ENCODE measurements at places on chromosomes 5 and 9.

DNA sequence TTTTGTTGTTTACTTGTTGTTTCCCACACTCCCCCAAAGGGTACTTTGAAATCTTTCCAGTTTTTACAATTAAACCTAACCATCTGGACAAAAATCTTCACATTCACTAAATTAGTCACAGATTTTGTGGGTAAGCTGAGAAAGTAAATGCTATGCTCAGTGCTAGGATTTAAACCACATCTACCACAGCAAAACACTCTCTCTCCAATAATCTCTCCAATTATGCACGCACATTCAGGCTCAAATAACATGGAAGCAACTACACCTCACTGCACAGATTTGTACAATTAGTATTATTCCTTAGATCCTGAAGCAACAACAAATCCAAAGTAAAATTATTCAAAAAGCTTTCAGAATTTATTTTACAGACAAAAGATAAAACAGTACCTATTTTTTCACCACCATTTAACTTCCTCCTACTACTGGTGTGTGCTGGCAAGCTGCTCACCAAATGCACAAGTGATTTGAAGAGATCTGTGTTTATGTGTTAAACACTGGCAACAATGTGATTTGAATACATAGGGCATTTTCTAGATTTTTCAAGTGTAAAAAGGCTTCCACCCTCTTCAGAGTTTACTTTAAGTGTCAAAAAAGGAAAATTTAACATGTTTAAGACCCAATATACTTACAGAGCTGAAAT, 16.6 kb downstream of the ZNF608 start:
- DNase-seq = no peak

GRCh38 chr5:10499776-10500175, 58.1 kb downstream of the ROPN1L start:
- DNase-seq = no peak

DNA sequence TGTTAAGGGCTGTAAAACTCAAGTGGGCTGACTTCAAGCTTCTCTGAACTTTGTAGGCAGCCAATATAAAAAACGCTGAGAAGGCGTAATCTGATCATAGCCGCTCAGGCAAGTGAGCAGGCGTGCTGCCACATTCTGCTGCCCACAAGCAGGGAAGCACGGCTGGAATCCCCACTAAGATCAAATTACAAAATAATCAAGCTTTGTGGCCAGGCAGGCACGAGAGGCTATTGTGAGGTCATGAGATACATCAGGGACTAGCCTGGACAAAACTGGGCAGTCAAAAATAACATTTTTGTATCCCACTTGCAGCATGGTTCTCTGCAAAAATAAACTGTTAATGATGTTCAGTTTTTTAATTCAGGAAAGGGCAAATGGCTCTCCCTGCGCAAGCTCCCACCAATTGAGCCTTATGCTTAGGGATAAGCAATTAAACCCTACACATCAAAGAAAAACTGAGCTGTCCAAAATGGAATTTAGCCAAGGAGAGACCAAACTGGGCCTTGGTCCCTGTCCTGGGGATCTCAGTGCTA, 64.0 kb downstream of the POU5F2 start:
- no peak for DNase-seq

DNA sequence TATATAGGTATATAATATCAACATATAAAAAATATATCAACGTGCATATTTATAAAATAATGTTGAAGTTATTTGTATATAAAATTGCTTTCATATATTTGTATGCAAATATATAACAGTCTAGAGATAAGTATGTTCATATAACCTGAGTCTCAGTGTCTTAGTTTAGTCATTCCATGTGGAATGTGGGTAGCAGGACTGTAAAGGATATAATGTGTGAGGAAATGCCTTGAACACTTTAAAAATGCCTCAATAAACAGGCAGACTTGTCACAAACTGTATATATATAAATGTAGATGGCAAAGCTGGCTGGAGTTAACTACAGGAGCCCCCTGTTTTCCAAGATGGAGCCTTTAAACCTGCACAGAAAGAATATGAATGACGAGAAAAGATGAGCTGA, 48.4 kb downstream of the CCDC125 start:
- no peak for DNase-seq

- DNase-seq = no peak
Observed at GRCh38 chr5:127649018-127649439, at the start of gene CTXN3. Gene CTXN3, plus strand, starts transcription at chr5:127649082. Its CDS starts 8,440 bp downstream, at chr5:127657522.

DNA sequence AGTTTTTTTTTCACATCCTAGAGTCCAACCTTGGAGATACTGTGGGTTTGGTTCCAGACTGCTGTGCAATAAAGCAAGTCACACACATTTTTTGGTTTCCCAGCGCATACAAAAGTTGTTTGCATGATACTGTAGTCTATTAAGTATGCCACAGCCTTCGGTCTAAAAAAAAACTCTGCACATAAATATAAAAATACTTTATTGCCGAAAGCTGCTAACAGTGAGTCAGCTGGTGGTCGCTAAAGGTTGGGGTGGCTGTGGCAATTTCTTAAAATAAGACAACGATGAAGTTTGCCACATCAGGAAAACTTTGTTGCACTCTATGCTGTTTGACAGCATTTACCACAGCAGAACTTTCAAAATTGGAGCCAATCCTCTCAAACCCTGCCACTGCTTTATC, 37.4 kb downstream of the UBQLN1 start:
- no peak for DNase-seq

DNA sequence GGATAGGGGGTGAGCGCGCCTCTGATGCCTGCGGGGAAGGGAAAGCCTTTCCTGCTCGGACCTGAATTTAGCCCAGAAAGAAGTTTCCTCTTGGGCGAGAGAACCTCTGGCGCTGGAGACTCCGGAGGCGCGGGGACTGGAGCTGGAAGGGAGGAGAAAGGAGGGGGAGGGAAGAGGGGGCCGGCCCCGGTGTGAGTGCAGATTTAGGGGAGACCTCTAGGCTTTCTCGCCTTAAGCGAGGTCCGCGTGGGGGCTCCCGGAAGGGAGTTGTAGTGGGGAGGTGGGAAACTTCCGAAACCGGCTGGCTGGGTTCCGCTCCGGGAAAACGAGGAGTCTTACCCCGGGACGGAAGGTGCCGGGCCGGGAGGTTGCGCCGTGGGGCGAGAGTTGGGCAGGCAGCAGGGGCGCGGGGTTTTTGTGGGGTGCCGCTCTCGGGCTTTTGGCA, 1.3 kb downstream of the PCSK5 start:
- DNase-seq = no peak

- DNase-seq = no peak
Observed at GRCh38 chr5:111198281-111198966, 25.8 kb upstream of the CAMK4 start.

- DNase-seq = no peak
Observed at GRCh38 chr5:67816456-67816855, 399.1 kb upstream of the PIK3R1 start.

DNA sequence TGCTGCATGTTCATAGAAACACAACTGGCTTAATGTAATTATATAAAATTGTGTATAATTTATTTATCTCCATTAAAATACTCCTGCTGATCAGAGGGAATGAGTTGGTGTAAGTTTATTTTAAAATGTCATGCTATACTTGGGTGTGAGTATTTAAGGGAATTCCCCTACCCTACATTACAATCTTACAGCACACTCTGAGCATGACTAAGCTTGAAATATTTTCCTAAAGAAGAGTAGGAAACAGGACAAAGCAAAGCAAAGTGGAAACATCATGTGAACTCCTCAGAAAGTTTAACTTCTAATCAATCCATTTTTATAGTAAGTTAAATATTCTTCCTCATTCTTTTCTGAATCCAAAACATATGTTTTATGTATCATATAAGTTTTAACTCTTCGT, 1271.3 kb downstream of the EFNA5 start:
- DNase-seq = no peak

GRCh38 chr5:42487077-42487476, 63.8 kb downstream of the GHR start:
- DNase-seq = no peak

DNA sequence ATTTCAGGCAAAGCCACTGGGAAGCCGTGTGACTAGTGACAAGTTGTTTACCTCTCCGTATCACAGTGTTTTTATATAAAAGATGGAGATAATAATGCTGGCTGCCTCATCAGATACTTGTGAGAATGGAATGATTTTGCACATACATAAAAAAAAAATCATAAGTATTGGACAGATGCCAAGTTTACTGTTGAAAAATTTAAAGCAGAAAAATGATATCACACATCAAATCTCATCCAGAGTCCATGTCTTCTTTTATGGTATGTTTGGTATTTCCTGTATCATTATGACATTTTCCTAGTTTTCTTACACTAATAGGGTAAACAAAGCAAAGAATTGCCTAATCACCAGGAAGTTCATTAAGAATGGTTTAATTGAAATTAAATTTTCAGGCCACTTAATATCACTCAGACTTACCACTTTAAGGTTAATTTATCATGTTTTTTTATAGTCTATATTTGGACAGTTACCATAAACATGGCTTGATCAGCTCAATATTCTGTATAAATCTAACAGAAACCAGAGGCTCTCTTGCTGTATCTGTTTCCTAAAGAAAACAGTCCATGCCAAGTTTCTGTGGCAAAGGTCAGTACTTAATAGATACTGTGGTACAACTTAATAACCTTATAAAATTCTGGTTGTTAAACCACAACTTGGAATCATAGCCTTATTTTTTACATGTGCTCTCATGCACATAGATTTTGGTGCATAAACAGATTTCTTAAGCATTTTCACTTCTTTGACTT, 656.5 kb upstream of the RIOK2 start:
- no peak for DNase-seq

DNA sequence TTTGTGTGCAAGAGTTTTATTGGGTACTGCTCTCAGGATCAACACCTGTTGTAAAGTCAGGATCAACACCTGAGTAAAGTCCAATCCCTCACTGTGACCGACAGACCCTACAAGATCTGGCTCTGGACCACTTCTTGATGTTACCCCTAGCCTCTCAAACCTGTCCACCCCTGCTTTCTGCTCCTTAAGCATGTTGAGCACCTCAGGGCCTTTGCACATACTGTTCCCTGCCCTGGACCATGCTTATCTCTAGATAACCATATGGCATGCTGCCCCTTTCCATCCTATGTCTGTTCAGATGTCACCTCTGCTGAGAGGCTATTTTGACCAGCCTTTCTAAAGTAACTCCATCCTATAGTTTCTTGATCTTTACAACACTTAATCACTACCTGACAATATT, 269.6 kb downstream of the SMARCA2 start:
- DNase-seq = no peak

GRCh38 chr9:76557674-76558225, 98.8 kb downstream of the GCNT1 start:
- no peak for DNase-seq

- peak; percentile 21 for DNase-seq
Observed at GRCh38 chr5:141413540-141414069, 818 bp downstream of the PCDHGA10 start.

DNA sequence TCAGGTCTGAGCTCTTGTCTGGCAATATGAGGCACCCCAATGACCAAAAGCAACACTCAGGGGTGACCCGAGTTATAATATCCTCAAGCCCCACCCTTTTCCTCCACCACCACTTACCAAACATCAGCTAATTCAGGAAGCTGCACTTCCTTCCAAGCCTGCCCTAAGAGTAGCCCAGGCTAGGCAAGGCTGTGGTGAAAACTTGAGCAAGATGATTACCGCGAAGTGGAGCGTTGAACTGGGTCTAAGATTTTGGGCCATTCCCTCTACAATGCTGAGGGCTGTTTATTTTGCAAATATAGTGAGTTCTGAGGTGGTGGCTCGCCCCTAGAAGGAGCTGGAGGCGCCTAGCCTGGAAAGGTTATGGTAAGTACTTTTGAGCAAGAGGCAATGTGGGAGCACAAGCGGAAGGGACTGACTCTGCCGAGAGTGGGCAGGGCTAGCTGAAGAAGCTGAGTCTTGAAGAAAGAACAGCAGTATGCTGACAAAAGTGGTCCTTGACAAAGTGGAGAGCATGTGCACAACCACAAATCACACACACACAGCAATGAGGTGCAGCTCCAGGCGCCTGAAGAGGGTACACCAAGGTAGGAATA, at the start of gene HK3:
Gene HK3 (minus strand): TSS at position 51 of the 596 bp plus-strand sequence. CDS start 3,187 bp downstream, outside the sequence.
- DNase-seq = peak; percentile 93

DNA sequence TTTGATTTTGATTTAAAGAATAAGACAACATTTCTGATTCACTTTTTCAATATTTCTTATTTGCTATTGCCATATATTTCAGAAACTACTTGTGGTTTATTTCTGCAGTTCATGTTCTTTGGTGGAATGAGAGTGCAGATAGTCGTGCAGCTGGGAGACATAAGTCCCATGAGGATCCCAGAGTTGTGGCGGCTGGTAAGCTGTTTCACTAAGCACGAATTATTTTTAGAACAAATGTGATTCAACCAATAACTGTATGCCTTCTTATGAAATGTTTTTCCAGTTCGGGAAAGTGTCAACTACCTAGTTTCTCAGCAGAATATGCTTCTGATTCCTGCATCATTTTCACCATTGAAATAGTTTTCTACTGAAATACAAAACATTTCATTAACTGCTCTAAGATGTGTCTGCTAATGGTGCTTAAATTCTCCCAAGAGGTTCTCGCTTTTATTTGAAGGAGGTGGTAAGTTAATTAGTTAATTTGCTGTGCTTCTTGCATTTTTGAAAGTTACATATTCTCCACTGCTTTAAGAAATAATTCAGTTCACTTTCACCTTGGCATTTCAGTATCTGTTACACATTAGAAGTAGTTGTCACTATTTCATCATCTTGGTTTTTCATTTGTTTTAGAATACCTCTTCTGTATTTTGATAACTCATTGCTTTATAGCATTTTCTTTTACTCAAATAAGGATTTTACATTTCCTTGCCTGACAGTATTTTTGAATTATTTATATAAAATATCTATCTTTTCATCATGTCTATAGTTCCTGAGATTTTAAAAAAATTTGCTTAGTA, 9.0 kb downstream of the NIPSNAP3B start:
- DNase-seq = peak; percentile 31

- DNase-seq = no peak
Observed at GRCh38 chr5:174718880-174719610, 5.3 kb upstream of the MSX2 start.

GRCh38 chr5:41127967-41128690, 57.0 kb upstream of the MROH2B start:
- DNase-seq = no peak

GRCh38 chr9:21317956-21318923, 13.1 kb upstream of the IFNA5 start:
- DNase-seq = no peak

DNA sequence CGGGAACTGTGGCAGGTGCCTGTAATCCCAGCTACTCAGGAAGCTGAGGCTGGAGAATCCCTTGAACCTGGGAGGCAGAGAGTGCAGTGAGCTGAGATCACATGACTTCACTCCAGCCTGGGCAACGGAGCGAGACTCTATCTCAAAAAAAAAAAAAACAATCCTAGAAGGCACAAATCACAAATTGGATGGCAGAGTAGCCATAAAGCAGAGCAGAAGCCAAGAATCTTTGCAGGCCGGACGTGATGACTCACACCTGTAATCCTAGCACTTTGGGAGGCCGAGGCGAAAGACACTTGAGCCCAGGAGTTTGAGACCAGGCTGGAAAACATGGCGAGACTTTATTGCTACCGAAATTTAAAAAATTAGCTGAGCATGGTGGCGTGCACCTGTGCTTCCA, 9.2 kb upstream of the FUBP3 start:
- DNase-seq = no peak

- peak; percentile 45 for DNase-seq
Observed at GRCh38 chr5:100746730-100747129, 156.4 kb downstream of the ST8SIA4 start.

All from HL-60 (cell line).